CD14-positive monocyte (primary cell): ENCODE measurements at places on chromosomes 3 and 15.

- no peak for DNase-seq
Observed at GRCh38 chr15:81547521-81548132, 173.6 kb upstream of the TMC3 start.

DNA sequence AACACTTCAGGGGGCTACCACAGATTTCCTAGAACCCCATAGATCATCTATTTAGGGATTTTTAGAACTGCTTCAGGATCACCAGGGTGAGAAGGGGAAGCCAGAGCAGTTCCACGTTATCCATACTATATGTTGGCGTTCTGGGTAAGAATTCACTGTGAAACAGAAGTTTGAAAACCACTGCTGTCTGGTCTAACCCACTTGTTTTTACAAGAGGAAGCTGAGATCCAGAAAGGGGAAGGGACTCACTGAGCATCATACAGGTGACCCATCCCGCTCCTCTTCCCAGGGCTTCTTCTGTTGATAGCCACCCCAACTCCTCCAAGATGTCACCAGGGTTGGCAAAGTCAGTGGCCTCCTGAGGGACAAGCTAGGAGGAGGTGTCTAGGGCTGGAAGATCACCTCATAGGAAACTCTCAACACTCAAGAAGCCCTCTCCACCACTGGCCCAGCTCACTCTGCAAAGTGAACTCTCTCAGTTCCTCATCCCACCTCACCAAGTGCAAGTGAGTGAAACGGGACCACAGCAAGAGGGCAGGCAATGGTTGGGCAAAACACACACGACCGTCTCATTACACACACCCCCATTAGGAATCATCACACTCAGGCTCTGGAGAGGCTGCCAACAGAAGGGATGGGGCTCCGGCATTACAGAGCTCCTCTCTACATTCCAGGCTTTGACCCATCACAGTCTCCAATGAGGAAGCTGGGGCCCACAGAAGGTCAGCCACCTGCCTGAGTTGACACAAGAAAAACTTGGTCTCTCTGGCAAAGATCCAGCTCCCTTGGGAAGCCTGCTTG, 1.8 kb downstream of the DAPK2 start:
- peak; percentile 29 for DNase-seq

GRCh38 chr15:93670931-93671330, 560.4 kb upstream of the MCTP2 start:
- no peak for DNase-seq

DNA sequence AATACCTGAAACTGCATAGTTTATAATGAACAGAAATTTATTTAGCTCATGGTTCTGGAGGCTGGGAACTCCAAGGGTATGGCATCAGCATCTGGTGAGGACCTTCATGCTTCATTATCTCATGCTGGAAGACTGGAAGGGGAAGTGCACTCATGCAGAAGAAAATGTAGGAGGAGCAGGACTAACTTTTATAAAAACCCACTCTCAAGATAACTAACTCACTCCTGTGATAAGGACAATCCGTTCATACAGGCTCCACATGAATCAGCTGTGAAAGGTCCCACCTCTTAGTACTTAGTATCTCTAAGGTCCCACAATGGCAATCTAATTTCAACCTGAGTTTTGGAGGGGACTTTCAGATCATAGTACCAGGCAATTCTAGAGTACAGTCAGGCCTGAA, 33.6 kb upstream of the APH1B start:
- no peak for DNase-seq

- no peak for DNase-seq
Observed at GRCh38 chr3:185270262-185270955, 16.6 kb upstream of the EHHADH start.

- peak; percentile 4 for DNase-seq
Observed at GRCh38 chr15:56244811-56245576, 1.3 kb upstream of the RFX7 start.

- DNase-seq = no peak
Observed at GRCh38 chr15:61871926-61872522, 188.2 kb downstream of the VPS13C start.

- DNase-seq = no peak
Observed at GRCh38 chr15:36831904-36832287, 252.5 kb downstream of the CDIN1 start.

GRCh38 chr15:79035111-79035601, 55.4 kb downstream of the RASGRF1 start:
- DNase-seq = no peak

- DNase-seq = no peak
Observed at GRCh38 chr3:195185583-195185982, 85.4 kb downstream of the XXYLT1 start.

DNA sequence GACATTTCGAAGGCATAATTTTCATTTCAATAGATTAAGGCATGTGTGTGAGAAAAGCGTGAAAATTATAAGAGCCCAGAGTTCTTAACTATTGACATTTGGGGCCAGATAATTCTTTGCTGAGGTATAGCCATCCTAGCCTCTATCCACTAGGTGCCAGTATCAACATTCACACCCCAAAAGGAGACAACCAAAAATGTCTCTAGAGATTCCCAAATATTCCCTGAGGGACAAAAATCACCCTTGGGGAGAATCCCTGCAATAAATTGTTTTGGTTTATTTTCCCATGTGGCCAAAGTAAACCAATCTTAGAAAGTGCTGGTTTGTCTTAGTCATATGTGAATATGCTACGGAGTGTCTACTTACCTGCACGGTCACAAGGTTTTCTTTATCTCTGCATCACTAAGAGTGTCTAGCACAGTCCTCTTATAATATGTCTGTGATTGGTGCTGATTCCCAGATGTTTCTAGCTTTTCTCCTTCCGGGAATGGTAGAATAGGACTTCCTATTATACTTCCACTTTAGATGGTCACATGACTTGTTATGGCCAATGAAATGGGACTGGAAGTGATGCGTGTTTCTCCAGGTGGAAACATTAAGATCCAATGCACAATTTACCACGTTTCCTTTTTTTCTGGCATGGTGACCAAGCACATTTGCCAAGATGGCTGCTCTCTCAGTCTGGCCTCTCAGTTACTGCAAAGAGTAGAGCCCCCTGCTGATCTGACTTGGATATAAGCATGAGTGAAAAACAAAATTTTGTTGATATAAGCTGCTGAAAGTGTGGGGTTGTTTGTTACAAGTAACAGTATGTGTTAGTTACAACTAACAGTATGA, 8.0 kb upstream of the KBTBD8 start:
- DNase-seq = no peak

GRCh38 chr3:186996356-186996755, 66.0 kb downstream of the ST6GAL1 start:
- no peak for DNase-seq

DNA sequence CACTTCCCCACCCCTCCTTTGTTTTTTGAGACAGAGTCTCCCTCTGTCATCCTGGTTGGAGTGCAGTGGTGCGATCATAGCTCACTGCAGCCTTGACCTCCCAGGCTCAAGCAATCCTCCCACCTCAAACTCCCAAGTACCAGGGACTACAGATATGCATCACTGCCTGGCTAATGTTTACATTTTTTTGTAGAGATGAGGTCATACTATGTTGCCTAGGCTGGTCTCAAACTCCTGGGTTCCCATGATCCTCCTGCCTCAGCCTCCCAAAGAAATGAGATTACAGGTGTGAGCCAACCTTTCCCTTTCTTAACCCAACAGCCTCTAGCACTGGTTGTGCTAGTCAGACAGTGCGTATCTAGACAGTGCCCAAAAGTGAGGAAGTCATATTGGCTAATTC, 6.4 kb upstream of the GATM start:
- DNase-seq = no peak

DNA sequence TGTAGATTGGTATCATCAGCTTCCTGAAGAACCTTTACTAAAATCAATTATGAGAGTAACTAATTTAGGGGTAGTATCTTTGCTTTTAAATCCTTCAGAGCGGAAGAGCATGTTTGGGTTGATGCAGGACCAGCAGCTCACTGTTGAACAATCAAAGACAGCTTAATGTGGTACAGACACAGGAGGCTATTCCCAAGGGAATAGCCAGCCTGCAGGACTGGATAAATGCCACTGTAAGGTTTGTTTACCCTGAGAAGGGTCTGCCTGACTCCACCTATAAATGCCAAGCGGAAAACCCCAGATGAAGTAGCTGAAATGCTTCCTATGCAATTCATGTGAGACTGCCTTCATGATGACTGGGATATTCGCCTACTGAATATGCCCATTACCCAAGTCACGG, 16.0 kb upstream of the STAC start:
- no peak for DNase-seq

- DNase-seq = no peak
Observed at GRCh38 chr15:48590723-48591122, 54.8 kb downstream of the FBN1 start.

- DNase-seq = no peak
Observed at GRCh38 chr3:81769299-81769698, 7.9 kb upstream of the GBE1 start.

GRCh38 chr15:34241376-34242330, 16.8 kb downstream of the EMC4 start:
- DNase-seq = peak; percentile 15

GRCh38 chr15:26020871-26021270, 157.7 kb upstream of the ATP10A start:
- DNase-seq = no peak

DNA sequence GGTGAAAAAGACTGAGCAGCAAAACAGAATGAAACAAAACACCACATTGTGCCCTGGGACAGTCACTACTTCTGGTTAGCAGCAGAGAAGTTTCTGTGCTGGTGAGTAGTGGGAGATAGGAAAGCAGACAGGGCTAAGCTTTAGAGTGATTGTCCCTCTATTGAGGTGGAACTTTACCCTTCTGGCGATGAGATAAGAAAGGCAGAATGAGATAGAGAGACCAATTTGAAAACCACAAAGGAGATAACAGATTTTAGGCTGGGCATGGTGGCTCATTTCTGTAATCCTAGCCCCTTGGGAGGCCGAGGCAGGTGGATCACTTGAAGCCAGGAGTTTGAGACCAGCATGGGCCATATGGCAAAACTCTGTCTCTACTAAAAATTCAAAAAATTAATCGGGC, 208.5 kb downstream of the TBL1XR1 start:
- DNase-seq = no peak
